ENCODE measurements at places on chromosomes 7 and 10. TPM values are rescaled to one million over a fixed set of nuclear protein-coding genes. Genes with fewer than 3 reads are reported as not detected.
A peak's percentile ranks its signal among the peaks of the same experiment; 100 is the strongest.

DNA sequence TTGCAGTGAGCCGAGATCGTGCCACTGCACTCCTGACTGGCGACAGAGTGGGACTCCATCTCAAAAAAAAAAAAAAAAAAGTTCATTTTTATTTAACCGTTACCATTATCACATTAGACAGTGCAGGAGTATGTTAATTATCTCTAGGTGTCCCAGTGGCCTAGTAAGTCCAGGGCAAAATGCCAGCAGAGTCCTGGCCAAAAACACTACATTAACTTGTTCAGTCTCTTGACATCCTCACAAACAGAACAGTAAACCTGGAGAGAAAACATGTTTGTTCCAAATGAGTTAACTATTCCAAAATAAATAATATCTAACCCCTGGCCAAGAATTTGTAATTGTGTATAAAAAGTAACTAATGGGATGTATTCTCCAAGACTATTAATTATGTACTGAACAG, 43.2 kb downstream of the PTPRZ1 start:
- DNase-seq = no peak

GRCh38 chr7:158249692-158250091, 337.9 kb downstream of the PTPRN2 start:
- DNase-seq = no peak

- DNase-seq = no peak
These were observed 127.1 kb upstream of the VIPR2 start for GRCh38 chr7:159271781-159272180.

GRCh38 chr10:36050763-36051499, 408.8 kb upstream of the FZD8 start:
- no peak for DNase-seq

GRCh38 chr7:112668561-112668960, 121.6 kb downstream of the TMEM168 start:
- no peak for DNase-seq

DNA sequence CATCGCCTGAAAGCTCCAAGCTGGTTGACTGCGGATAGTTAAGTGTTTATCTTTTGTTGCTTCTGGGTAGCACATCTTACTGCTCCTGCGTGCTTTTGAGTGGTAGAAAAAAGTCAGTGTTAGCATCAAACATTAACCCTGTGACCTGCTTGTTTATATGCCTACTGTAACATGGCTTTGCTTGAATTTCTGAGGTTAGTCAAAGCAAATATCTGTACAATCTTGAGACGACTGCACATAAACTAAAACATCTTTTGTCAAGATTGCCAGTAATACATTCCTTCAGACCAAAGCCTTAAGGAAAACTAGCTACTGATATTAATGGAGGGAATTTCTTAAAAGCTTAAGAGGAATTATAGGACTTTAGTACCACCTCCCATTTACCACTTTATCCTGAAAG, 163.7 kb downstream of the BAMBI start:
- DNase-seq = no peak

- no peak for DNase-seq
These were observed 45.7 kb downstream of the LYZL2 start for GRCh38 chr10:30583778-30584415.

GRCh38 chr7:116317907-116318306, 107.6 kb downstream of the TES start:
- no peak for DNase-seq

DNA sequence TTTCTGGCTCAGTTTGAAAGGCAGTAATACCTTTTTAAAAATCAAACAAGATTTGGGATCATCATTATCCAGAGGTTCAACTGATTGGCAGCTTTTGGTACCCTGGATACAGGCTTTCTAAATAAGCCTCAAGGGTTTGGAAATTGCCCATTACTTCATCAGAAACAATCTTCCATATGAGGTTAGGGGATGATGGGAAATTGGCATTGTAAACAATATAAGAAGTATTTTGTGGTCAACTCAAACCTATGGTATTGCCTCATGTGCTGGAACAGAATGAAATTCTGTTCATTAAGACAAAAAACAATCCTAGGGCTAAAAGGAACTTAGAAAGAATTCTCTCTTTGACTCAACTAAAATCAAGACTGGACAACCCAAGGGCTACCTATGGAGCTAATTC, 92.6 kb upstream of the HECTD2 start:
- no peak for DNase-seq

- no peak for DNase-seq
These were observed 64.0 kb downstream of the SYPL1 start for GRCh38 chr7:106047818-106048705.

DNA sequence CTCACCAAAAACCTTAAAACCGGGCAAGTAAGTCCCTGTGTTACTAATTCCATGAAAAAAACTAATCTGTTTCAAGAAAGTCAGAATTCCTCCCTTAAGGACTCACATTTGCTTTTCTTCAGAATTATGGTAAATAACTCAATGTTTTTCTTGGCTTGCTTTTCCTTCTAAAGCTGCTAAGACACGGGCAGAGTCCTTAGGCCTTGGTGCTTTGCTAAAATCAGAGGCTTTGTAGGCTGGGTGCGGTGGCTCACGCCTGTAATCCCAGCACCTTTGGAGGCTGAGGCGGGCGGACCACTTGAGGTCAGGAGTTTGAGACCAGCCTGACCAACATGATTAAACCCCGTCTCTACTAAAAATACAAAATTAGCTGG, 32.0 kb downstream of the GNA12 start:
- no peak for DNase-seq

DNA sequence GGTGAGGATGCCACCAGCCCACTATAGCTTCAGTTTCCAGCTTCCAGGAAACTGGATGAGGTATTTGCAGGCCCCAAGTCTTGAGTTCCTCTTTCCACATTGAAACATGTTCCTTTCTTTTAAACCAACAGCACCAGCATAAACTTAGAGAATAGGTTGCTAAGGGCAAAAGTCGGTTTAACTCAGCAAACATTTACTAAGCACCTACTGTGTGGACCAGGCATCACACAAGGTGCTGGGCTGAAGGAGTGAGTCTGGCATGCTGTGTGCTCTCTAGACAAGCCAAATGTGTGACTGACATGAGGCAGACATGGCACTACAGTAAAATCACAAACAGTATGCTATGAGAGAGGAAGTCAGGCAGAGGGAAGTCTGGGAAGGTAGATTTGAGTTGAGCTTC, 11.0 kb upstream of the RASSF4 start:
- DNase-seq = no peak

- DNase-seq = peak; percentile 85
These were observed 41.4 kb downstream of the COL1A2 start for GRCh38 chr7:94436018-94436604.

- DNase-seq = no peak
These were observed 58.4 kb downstream of the MAPK8 start for GRCh38 chr10:48364659-48365405.

- DNase-seq = no peak
These were observed 95.1 kb downstream of the BMPR1A start for GRCh38 chr10:86851328-86852207.

GRCh38 chr10:75592791-75593643, 161.6 kb downstream of the LRMDA start:
- no peak for DNase-seq

DNA sequence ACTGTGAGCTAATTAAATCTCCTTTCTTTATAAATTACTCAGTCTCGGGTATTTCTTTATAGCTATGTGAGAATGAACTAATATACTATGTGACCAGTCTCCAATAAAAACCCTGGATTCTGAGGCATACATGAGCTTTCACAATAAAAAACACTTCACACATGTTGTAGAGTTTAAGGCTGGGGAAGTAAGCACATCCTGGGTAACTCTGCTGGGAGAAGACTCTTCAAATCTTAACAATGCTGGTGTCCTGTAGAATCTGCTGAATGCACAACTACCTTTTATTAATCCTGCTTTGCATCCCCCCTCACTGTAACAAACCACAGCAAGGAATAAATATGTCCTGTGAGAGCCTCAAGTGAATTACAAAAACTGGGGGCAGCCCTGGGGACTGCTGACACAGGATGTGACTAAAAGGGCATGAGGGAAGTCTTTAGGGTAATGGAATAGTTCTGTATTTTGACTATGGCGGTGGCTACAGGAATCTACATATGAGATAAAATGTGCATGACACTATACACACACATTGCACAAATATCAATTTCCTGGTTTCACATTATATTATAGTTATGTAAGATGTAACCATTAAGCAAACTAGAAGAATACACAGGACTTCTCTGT, 45.1 kb upstream of the KCTD7 start:
- DNase-seq = no peak

DNA sequence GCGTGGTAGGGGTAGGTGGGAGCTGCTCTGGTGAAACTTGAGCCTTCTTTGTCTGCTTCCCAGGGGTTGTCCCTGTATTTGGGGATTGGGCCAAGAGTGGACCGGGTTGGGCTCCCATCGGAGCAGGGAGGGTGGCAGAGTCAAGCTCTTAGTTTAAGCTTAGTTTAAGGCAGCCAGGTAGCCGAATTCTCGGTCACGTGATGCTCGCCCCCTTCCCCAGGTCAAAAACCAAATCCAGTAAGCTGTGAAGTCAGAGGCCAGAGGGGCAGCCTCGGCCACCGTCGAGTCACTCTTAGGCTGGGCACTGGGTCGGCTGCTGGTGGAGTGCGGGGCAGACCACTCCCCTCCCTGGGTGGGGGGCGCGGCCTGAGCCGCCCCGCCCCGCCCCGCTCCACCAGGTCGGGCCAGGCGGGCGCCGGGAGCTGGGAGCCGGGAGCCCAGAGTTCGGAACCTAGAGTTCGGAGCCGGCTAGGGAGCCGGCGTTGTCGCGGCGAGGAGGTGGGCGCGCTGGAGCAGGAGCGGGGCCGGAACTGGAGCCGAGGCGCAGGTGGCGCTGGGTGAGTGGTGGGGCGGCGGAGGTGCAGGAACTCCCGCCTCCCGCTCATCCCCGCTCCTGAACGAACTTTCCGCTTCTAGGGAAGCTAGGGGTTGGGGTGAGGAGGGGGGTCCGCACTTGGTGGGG, 2.8 kb upstream of the LZTS2 start:
- DNase-seq = peak; percentile 80

The CHPF2 gene
- 18.3 TPM for total RNA-seq

The RTKN2 gene
- total RNA-seq = 65.9 TPM

The CYP3A5 gene
- not detected for total RNA-seq

The MBL2 gene
- total RNA-seq = not detected

The FRAT1 gene
- total RNA-seq = 2.0 TPM

The STEAP1 gene
- total RNA-seq = 1.5 TPM

The UCMA gene
- total RNA-seq = not detected

The CABCOCO1 gene
- 0.28 TPM for total RNA-seq

The SRRT gene
- 108 TPM for total RNA-seq

Data from neural progenitor cell (in vitro differentiated cells).